ENCODE measurements at places on chromosomes 1 and 21. TPM values are rescaled to one million over a fixed set of nuclear protein-coding genes. Genes with fewer than 3 reads are reported as not detected.

Gene ATP6V1G3
- polyA plus RNA-seq: 0.12 TPM

Gene DUSP12
- 35.6 TPM for polyA plus RNA-seq

Gene MAEL
- not detected for polyA plus RNA-seq

Gene HEYL
- 0.02 TPM for polyA plus RNA-seq

DNA sequence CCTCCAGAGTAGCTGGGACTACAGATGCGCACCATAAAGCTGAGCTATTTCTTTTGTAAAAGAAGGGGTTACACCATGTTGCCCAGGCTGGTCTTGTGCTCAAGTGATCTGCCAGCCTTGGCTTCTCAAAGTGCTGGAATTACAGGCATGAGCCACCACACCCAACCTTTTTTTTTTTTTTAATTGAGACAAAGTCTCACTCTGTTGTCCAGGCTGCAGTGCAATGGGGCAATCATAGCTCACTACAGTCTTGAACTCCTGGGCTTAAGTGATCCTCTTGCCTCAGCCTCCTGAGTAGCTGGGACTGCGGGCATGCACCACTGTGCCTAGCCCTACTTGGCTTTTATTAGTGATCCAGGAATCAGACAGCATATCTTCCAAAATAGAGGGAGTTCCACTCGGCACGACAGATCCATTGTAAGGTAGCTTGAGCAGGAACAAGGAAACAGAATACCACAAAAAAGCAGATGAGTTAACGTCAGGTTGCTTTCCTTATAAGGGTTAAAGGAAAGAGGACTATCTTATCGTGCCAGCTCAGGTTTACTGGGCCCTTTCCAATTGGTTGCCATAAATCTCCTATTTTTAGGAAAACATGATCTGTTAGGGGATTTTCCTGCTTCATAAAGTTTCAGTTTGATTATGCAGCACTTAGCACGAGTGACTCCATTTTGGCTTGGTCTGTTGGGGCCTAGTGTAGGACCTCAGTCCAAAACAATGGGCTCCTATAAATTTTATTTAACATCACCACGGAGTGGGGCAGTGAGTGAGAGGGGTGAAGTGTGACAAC lies 45.2 kb downstream of the NENF start:
- no peak for DNase-seq

- DNase-seq: no peak
Observed at GRCh38 chr1:168437821-168438220, 106.0 kb downstream of the XCL2 start.
